ENCODE measurements at places on chromosomes 13 and 19.

DNA sequence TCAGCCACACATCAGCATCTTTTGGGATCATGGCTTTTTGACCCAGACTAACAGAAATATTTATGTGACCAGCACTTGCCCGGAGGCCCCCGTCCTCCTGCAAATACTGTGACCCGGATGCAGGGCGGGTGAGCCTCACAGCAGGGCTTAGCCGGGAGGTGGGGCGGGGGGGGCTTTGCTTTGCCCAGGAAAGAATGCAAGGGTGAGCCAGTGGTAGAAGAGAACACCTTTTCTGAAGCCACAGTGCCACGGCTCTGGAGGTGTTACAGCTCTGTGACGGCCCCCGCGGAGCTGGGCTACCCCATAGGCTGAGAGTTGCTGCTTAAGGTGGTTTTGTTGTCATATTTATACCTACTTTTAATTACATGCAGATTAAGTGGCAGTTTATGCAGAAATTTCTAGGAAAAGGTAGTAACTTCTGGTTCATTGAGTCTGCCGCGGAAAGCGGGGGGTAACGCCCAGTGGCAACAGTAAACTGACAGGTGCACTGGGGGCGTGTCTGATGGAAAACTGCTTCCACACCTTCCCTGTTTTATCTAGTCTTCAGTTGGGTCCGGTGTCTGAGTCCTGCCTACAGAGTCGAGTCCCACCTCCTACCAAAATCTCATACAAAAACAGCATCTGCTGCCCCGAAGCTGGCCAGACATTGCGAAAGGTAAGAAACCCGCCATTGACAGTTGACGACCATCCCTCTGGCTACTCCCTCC lies 187.9 kb downstream of the TEX29 start:
- no peak for DNase-seq

DNA sequence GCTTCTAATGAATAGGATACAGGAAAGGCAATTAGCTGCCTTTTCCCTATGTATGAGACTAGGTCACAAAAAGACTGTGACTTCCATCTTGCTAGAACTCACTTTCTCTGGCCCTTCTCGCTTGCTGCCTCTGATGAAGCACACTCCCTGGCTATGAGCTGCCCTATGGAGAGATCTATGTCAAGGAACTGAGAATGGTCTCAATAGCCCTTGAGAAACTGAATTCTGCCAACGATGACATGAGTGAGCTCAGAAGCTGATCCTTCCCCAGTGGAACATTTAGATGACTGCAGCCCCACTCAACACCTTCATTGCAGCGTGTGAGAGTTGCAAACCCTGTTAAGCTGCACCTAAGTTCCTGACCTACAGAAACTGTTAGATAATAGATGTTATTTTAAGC lies 309.8 kb downstream of the COG6 start:
- no peak for DNase-seq

DNA sequence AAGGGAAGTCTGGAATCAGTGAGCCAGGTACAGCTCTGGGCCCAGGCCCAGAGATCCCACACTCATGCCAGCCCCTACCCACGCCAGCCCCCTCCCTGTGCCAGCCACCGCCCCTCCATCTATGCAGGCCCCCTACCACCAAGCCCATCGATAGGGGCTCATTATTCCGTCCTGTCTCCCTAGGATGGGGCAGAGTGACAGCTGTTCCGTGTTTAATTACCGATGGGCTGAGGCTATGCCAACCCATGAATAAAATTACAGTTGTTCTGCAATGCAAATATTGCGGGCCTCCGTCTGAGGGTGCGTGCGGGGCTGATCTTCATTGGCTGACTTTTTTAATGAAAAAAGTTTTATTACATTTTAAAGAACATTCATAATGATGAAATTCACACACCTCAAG lies 35.6 kb upstream of the PEPD start:
- DNase-seq = no peak

DNA sequence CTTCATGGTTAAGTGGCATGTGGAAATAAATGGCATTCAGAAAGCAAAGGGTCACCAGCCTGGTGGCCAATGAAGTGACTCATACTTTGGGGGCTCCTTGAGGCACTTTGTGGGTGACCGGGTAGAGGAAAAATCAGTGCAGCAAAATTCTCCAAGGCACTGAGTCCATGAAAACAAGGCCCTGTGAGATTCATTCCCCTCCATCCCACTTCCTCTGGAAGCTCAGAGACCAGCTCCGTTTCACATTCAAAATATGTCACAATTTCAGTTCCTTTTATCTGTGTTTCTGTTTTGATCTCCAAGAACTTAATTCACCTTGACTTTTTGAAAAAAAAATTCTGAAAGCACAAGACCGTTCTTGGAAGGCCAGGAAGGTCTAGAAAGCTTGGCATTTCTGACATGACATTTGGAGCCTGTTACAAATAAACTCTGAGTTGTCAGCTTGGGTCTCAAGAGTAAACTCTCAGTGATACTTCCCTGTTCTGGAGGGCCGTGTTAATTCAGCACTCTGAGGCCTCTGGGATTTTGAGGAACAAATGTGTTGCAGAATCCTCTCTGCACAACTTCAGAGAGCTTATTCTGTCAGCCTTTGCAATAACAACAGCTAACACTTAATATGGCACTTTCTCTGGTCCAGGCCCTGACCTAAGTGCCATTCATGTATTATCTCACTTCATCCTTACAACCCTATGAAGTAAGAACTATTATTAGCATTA lies 6.8 kb downstream of the CYSLTR2 start:
- DNase-seq = no peak

DNA sequence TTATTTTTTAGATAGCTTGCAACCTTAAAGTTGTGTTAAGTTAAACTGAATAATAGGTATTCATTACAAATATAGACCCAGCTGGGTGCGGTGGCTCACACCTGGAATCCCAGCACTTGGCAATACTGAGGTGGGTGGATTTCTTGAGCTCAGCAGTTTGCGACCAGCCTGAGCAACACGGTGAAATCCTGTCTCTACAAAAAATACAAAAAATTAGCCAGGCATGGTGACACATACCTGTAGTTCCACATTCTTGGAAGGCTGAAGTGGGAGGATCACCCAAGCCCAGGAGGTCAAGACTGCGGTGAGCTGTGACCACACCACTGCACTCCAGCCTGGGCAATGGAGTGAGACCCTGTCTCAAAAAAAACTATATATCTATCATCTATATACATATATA lies 386.5 kb downstream of the PCDH17 start:
- DNase-seq = no peak

GRCh38 chr13:93951951-93952350 lies 527.5 kb downstream of the DCT start:
- no peak for DNase-seq

DNA sequence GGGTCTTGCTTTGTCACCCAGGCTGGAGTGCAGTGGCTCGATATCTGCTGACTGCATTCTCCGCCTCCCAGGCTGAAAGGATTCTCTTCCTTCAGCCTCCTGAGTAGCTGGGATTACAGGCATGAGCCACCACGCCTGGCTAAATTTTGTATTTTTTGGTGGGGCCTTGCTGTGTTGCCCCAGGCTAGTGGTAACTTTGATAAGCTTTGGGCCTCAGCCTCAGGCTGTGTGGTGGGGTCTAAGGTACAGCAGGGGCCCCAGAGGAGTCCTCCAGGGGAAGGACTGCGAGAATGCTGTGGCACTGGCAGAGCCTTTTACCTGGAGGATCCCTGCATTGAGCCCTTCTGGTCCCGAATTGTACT lies 7.2 kb downstream of the DOT1L start:
- DNase-seq = no peak

DNA sequence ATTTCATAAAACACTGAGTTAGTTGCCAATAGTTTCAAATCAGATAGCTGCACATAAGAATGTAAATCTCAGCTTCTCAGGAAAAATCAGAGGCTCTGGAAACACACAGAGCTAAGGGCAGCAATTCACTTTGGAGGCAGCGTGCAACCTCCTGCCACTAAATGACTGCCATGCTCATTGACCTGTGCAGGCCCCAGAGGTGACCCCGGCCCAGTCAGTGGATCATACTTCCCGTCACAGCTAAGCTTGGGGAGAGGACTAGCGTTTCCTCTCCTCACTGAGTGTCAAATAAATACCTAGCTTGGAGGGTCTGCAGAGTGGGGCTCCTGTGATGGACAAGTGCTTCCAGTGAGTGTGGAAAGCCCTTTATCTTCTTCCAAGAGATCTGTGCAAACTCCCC lies 67.2 kb downstream of the UQCRFS1 start:
- no peak for DNase-seq

- peak; percentile 94 for DNase-seq
Observed at GRCh38 chr19:6767357-6768235, at the start of gene SH2D3A. Gene SH2D3A (minus strand): TSS chr19:6767435. CDS start chr19:6763748, 3,687 bp downstream.

GRCh38 chr13:28744091-28744536 lies 25.3 kb upstream of the SLC46A3 start:
- no peak for DNase-seq

DNA sequence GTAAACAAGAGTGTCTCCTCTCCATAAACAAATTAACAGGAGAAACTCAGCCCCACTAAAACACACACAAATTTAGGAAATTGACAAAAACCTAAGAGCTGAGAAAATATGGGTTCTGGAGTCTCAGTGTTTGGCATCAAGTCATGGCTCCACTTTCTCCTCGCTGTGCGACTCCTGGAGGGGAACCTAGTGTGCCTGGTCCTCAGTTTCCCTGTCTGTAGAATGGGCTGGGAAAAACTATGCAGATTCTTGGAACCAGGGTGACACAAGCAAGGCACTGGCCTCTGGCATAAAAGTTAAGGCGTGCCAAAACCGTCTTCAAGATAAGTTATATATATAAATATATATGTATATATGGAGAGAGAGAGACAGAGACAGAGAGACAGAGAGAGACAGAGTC lies 83.9 kb downstream of the INSR start:
- DNase-seq = no peak

- DNase-seq = no peak
Observed at GRCh38 chr19:7868326-7868670, 5.9 kb downstream of the PRR36 start.

- no peak for DNase-seq
Observed at GRCh38 chr19:10233946-10234345, 2.8 kb upstream of the S1PR2 start.
